Sciatic nerve (tissue), 2 donors: ENCODE measurements at places on chromosomes 2 and 18. TPM values are rescaled to one million over a fixed set of nuclear protein-coding genes. Genes with fewer than 3 reads are reported as not detected.

The OSR1 gene
- 11.6 TPM for total RNA-seq

The EPAS1 gene
- 270 TPM for total RNA-seq

The B3GNT7 gene
- total RNA-seq: 4.2 TPM

The FNDC4 gene
- total RNA-seq: 6.3 TPM

The PDCD1 gene
- 0.27 TPM for total RNA-seq

The OTX1 gene
- not detected for total RNA-seq

The SERPINB3 gene
- not detected for total RNA-seq

DNA sequence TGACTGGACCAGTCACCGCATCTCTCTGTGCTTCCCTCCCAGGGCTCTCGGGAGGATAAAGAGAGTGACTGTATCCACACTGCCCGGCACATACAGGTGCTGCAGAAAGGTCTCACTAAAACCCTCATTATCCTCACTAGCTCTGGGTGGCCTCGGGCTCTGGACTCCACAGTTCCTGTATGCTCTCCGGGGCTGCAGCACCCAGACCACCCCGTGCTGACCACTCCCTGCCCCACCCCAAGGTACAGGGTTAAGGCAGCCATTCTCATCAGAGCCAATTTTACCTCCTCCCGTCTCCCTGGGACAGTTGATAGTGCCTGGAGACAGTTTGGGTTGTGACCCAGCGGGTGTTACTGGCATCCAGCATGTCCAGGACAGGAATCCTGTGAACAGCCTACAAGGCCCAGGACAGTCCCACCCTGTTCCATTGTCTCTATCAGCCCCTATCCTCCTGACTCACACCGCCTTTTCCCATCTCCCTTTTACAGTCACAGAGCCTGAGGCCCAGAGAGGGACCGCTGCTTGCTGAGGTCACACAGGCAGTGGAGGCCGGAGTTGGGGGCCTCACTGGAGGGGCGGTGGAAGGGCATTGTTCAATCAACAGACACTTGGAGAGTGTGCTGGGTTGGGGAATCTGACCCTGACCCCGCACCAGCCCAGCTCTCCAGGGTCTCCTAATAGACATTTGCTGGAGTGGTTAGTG lies 1.7 kb downstream of the ZAP70 start:
- no peak for DNase-seq

DNA sequence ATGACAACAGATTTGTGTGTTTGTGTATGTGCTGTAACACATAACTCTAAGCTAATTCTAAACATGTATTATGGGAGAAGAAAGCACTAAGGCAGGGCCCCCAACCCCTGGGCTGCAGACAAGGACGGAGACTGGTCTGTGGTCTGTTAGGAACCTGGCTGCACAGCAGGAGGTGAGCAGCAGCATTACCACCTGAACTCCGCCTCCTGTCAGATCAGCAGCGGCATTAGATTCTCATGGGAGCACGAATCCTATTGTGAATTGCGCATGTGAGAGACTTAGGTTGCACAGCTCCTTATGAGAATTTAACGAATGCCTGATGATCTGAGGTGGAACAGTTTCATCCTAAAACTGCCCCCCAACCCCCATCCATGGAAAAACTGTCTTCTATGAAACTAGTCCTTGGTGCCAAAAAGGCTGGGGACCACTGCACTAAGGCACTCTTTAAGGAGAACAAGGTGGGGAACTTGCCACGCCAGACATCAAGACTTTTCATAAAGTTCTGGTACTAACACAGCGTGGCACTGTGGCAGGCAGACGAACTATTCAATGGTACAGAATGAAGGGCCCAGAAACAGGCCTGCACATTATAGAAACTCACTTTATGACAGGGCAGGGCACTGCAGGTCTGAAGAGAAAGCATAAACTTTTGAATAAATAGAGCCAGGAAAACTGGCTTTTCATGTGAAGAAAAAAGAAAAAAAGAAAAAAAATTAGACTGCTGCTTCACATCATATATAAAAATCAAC lies 14.0 kb downstream of the REEP1 start:
- DNase-seq: no peak

- no peak for DNase-seq
These were observed 646.2 kb downstream of the XIRP2 start for GRCh38 chr2:167534443-167534842.

GRCh38 chr18:59881728-59882656 lies 17.8 kb upstream of the PMAIP1 start:
- DNase-seq: no peak

DNA sequence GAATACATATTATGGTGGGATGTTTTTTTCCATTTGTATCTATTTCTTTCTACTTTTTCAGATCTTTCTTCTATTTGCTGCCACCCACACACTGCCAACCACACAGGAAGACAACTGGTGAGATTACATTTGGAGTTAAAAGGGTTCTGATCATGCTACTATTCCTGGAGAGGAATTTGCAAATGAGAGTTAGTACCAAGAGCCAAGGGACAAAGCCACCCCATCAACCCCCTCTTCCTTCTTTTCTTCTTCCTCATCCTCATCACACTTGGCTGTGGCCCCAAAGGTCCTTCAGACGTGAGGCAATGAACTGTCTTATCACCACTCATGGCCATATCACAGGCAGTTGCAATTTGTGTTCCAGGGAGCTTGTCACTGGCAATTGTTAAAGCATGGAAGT lies 215.6 kb upstream of the SLC14A2 start:
- no peak for DNase-seq

DNA sequence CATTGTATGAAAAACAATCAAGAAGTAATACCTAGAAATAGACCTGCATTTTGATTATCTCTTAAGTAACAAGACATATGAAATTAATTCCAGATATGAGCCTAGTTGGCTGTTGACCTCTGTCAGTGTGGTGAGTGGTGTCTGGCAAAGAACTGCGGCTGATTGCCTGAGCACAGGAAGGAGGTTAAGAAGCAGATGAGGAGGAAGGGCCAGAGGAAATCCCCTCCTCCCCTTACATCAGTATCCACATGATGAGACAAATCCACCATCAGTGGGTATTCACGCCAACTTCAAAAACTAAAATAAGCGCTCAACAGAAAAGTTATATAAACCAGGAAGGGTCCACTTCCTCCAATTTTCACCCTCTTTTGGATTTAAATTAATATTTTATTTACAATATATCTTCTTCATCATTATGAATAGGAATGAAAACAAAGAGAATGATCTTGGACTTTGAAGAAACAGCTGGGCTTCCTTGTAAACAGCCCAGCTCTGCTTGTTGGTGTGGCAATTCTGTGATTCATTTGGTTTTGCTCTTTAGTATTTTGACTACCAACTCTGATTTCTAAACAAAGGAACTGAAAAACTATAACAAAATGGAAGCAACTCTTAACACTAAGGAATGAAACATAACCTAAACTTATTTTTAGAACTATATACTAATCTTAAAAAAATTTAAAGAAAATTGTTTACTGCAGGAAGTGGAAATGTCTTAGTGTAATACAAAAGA lies 27.3 kb downstream of the RFTN2 start:
- DNase-seq: no peak

- no peak for DNase-seq
These were observed 314.7 kb upstream of the REG3G start for GRCh38 chr2:78710632-78711375.

GRCh38 chr2:17793296-17793695 lies 23.0 kb upstream of the MSGN1 start:
- DNase-seq: no peak

DNA sequence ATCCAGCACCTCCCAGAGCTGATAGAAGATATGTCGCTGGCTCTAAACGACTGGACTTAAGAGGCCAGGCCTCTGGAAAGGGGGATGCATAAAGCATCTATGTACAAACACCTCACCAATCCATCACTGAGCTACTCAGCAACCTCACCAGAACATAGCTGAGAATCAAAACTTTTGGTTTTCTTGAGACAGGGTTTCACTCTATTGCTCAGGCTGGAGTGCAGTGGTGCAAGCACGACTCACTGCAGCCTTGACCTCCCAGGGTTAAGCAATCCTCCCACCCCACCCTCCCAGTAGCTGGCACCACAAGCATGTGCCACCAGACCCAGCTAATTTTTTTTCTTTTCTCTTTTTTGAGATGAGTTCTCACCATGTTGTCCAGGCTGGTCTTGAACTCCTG lies 62.9 kb upstream of the MSH6 start:
- DNase-seq: no peak

GRCh38 chr18:495017-495416 lies 5.5 kb downstream of the COLEC12 start:
- no peak for DNase-seq

GRCh38 chr18:48645427-48646002 lies 106.7 kb downstream of the CTIF start:
- DNase-seq: no peak

DNA sequence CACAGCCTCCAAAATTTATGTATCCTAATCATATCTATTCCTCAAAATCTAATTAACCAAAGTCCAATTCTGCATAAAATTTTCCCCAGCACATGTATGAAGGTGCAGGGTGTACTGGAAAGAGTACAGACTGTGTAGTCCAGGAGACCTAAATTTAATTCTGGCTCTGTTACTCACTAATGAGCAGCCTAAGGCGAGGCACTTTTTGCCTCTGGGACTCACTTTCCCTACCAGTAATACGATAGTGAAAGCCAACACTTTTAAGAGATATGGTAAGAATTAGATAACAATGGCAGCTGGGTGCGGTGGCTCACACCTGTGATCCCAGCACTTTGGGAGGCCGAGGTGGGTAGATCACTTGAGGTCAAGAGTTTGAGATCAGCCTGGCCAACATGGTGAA lies 177.7 kb downstream of the PIEZO2 start:
- DNase-seq: no peak

DNA sequence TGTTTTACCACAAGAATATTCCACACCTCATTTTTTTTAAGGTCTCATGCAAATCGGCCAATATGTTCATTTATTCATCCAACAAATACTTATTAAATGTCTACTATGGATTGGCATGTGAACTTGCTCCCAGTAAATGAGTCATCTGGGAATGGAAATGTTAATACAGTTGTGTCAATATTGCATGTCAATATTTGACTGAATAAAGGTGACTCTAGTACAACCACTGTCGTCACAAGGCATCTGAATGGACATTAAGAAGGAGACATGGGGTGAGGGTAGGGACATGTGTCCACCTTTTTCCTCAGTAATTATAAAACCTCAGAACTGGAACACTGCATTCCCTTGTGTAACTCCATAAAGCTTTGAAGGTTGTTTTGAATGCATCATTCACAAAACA lies 365.4 kb downstream of the ADCYAP1 start:
- DNase-seq: no peak

GRCh38 chr2:209473930-209474419 lies 50.1 kb downstream of the MAP2 start:
- DNase-seq: no peak

DNA sequence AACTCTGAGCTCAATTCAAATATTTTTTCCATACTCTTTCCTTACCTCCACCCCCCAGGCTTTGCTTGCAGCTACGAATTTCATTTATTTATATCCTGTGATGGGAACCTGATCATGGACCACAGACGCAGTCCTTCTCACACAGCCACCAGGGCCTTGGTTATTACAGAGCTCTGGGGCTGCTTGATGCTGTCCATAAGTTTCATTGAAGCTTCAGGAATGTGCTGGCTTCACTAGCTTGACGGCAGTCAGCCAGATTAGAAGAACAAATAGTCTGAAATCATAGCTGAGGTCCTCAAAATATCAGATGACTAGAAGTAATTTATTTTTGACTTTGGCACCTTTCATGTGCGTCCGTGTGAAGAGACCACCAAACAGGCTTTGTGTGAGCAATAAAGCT lies 104.9 kb downstream of the VWA3B start:
- DNase-seq: no peak

DNA sequence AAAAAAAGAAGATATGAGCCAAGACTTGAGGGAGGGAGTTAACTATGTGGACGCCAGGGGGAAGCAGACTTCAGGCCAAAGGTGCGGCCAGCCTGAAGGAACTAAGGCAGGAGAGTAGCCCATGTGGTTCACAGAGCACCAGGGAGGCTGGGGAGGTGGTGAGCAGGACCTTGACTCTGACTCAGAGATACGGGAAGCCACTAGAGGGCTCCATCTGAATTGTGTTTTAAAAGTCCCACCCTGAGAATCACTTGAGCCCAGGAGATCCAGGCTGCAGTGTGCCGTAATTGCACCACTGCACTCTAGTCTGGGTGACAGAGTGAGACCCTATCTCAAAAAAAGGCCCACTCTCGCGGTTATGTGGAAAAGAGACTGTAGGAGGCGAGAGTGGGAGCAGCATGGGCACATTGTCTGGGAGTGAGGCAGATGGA lies 12.3 kb downstream of the CEP192 start:
- no peak for DNase-seq

DNA sequence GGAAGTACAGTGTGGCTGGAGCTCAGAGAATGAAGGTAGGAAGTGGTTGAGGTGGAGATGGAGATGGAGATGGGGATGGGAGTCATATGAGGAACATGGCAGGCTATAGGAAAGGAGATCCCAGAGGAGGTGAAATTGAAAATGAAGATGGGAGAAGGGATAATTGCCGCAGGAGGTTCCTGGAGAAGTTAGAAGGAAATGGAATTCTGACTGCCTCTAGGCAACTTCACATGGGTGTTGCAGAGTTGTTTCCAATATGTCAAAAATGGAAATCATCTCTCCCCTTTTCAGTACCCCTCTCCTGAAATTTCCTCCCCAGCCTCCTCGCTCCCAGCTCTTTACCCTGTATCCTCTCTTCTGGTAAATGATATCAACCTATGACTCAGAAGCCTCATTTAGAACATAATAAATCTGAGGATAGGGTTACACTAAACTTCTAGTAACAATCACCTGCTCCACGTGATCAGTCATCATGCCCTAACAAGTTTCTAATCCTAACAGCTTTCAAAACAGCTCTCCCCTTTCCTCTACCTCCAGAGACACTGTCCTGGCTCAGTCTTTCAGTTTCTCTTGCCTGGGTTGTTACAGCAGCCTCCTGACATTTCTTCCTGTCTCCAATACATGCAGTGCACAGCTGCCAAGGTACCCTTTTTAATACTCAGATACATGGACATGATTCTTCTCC lies 201.9 kb upstream of the RBMS1 start:
- no peak for DNase-seq

GRCh38 chr2:66445925-66446871 lies 11.3 kb downstream of the MEIS1 start:
- DNase-seq: no peak

- DNase-seq: no peak
These were observed 495.6 kb upstream of the ZEB2 start for GRCh38 chr2:145015561-145015960.
